Effector memory CD4-positive, alpha-beta T cell (primary cell): ENCODE measurements at places on chromosomes 12 and 14.

- H3K36me3 ChIP-seq = no peaks in the 10 kb centered on the region
- H3K27ac ChIP-seq = peak overlapping the region; percentile 39
- H3K4me1 ChIP-seq = peaks cover 8% of the 10 kb centered on the region
- no peaks in the 10 kb centered on the region for H3K27me3 ChIP-seq
- H3K4me3 ChIP-seq = no peak overlapping the region
Measured at GRCh38 chr14:75566321-75566720, 12.1 kb upstream of the FLVCR2 start.

GRCh38 chr12:10027721-10028120 is 2.8 kb upstream of the CLEC9A start:
- no peaks in the 10 kb centered on the region for H3K4me1 ChIP-seq
- no peak overlapping the region for H3K27ac ChIP-seq
- DNase-seq = no peak
- peaks cover 5% of the 10 kb centered on the region for H3K27me3 ChIP-seq
- no peak overlapping the region for H3K4me3 ChIP-seq

GRCh38 chr12:121802485-121802842 is 1.3 kb upstream of the SETD1B start:
- no peaks in the 10 kb centered on the region for H3K27me3 ChIP-seq
- peaks cover 33% of the 10 kb centered on the region for H3K4me1 ChIP-seq
- peak overlapping the region; percentile 98 for H3K27ac ChIP-seq
- H3K4me3 ChIP-seq = peak overlapping the region; percentile 76
- DNase-seq = no peak
- peaks cover 8% of the 10 kb centered on the region for H3K36me3 ChIP-seq

GRCh38 chr12:41724216-41724615 is 420.5 kb downstream of the GXYLT1 start:
- H3K27me3 ChIP-seq = no peaks in the 10 kb centered on the region
- no peaks in the 10 kb centered on the region for H3K4me1 ChIP-seq
- H3K27ac ChIP-seq = no peak overlapping the region
- H3K4me3 ChIP-seq = no peak overlapping the region
- no peaks in the 10 kb centered on the region for H3K36me3 ChIP-seq
- no peak for DNase-seq

GRCh38 chr14:24889843-24890242 is 160.1 kb downstream of the STXBP6 start:
- H3K27me3 ChIP-seq = no peaks in the 10 kb centered on the region
- no peak overlapping the region for H3K27ac ChIP-seq
- H3K4me1 ChIP-seq = no peaks in the 10 kb centered on the region
